ENCODE measurements at places on chromosomes 5 and 9.

DNA sequence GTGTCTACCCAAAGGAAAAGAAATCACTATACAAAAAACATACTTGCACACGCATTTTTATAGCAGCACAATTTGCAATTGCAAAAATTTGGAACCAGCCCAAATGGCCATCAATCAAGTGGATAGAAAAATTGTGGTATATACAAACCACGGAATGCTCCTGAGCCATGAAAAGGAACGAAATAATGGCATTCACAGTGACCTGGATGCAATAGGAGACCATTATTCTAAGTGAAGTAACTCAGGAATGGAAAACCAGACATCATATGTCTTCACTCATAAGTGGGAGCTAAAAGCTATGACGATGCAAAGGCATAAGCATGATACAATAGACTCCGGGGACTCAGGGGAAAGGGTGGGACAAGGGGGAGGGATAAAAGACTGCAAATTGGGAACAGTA lies 78.4 kb downstream of the ENC1 start:
- no peak for DNase-seq

DNA sequence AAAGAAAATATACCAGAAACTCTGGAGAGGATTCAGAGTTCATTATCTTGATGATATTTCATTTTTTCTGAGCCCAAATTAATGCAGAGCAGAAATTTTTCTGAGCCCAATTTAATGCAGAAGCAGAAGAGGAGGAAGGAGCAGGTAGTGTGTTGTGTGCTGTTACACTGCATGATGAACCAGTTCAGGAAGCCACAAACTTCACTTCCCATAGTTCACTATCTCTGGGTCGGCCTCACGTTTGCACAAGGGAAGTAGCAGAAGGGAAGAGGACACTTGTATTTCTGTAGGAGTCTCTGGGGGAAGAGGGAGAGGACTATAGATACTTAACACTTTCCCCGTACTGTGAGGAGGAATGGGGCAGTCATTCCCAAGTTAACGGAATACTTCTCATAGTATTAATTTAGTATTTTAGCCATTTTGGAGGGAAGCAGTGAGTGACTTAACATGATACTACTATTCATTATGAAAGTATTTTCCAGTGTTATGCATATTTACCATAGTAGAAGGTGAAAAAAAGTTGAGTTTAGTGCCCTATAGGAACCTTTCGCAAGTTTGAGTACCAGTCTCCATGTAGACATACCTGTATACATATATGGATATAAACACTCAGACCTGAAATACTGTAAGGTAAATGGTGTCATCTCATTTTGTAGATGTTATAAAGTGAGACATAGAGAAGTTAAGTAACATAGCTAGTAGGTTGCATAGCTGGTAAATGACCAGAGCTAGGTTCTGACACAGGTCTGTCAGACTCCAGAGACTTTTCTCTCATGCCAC lies 30.0 kb downstream of the XPA start:
- no peak for DNase-seq

DNA sequence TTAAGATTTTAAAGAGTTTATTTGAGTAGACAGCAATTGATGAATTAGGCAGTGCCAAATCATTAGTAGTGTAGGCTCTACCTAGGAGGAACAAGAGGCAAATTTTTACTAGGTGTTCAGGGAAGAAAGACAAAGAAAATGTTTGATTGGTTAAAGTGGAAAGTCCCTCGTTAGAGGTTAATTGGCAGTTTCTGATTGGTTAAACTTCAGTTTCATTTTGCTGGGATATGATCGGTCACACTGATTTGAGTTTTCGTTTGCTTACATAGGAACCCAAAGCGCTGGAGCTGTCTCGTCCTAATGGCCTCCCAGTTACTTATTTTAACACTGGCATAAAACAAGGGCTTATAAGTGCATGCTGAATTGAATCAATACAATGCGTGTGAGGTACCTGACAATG lies 15.1 kb downstream of the DMAC1 start:
- no peak for DNase-seq

DNA sequence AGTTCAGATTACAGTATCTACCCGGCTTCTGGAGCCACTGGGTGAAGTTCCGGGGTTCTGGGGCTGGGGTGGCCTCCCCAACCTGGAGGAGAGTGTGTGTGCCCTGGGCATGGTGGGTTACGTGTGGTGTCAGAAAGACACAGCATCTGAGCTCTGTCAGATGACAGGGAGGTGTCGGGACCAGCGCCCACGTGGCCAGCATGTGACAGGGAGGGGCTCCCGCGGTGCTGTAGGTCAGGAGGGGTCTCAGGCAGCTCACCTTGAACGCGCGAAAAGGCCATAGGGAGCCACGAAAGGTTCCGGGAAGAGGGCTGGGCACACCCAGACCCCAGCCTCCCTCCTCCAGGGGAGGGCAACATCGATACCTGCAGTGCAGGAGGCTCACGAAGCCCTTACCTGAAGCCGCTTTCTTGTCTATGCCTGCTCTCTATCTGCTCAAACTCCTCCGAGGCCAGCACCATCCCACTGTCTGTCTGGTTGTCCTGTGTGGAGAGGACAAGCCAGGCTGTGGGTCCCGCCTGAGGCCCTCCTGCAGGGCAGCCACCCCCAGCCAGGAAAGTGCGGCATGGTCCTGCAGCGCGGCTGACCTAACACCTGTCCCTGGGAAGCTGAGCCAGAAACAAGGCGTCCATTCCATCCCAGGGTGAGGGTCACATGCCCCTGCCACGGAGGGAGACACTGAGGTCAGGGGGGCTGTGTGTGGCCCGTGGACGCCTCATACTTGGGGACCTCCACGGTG lies 17.4 kb upstream of the SCGB3A1 start:
- DNase-seq, result no peak

GRCh38 chr5:52869391-52869790 lies 81.7 kb downstream of the ITGA1 start:
- no peak for DNase-seq

DNA sequence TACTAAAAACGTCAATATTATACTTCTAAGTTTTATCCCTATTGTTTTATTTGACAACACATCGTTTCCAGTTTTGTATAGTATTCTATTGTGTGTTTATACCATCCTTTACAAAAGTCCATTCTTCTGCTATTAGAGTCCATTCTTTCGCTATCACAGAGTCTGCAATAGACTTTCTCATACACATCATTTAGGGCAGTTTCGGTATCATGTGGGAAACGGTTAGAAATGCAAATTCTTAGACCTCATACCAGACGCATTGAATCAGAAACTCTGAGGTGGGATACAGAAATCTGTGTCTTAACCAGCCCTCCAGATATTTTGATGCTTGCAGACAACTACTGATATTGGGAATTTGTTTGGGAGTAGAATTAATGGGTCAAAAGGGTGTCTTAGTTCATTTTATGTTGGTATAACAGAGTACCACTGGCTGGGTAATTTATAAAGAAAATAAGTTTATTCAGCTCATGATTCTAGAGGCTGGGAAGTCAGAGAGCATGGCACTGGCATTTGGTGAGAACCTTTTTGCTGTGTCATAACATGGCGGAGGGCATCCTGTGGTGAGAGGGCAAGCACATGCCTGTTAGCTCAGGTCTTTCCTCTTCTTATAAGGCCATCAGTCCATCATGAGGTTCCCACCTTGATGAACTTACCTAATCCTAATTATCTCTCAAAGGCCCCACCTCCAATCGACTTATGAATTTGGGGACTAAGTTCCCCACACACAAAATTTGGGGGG lies 21.1 kb downstream of the CARTPT start:
- DNase-seq, result no peak

DNA sequence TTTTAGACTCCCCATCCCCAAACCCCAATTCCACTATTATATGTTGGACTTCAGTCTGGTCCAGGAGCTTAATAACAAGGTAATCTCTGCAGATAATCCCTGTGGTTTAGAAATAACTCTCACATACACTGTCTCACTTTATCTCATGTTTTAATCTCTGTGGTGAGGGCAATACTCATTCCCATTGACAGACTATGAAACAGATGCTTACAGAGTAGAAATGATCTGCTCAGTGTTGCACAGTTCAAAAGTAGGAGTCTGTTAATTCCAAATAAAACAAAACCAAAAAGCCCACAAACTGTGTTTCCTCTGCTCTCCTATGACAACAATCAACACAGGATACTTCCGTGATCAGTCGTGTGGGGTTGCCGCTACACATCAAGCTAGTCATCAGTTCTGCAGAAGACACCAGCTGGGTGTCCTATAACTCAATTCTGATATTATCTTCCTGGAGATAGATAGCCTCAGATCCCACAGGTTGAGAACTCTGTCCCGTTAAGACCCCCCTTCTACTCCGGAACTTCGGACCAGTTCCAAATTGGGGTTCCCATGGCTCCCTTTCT lies 26.3 kb upstream of the FANCC start:
- DNase-seq, result peak; percentile 93

GRCh38 chr5:146118322-146118721 lies 12.9 kb upstream of the PLAC8L1 start:
- DNase-seq, result no peak

- DNase-seq, result peak; percentile 3
Observed at GRCh38 chr5:112077180-112077579, 320.2 kb upstream of the NREP start.

GRCh38 chr9:23302281-23302680 lies 523.8 kb downstream of the ELAVL2 start:
- no peak for DNase-seq

DNA sequence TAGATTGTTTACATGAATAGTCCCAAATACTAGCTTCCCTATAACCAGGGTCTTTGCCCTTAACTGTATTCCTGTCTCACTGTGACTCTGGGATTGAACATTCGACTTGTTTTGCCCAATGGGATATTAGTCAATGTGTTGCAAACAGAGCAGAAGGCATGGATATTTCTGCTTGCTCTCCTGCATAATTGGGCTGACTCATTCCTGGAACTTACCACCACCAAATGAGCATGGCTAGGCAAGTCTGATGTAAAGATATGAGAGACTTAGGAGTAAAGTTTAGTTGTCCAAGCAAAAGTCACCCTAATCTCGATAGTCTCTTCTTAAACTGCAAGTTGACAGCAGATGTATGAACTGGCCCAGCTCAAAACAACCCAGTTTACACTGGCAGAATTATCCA lies 273.5 kb upstream of the CCNG1 start:
- DNase-seq, result no peak

DNA sequence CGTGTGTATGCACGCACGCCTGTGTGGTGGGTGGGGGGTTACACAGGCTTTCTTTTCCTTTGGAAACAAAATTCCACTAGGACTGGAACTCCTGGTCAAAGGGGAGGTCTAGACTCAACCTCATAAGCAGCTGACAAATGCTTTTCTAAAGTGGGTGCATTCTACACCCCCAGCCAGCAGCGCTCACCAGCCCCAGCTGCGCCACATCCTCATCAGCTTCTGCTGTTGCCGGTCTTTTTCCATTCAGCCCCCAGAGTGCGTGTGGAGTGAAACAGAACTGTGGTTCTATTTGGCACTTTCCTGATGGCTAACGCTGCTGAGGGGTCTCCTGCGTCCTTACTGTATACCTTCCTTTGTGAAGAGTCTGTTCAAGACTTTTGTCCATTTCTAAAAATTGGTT lies 77.6 kb upstream of the SARDH start:
- no peak for DNase-seq

DNA sequence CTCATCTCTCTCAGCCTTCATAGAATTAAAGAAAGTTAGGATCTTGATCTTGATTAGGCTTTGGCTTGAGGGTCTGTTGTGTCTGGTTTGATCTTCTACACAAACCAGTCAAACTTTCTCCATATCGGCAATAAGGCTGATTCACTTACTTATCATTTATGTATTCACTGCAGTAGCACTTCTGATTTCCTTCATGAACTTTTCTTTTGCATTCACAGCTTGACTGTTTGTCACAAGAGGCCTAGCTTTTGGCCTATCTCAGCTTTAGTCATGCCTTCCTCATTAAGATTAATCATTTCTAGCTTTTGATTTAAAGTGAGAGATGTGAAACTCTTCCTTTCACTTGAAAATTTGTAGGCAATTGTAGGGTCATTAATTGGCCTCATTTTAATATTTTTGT lies 62.8 kb downstream of the SH3RF2 start:
- DNase-seq, result peak; percentile 56

- no peak for DNase-seq
Observed at GRCh38 chr5:94010814-94011213, 269.4 kb upstream of the POU5F2 start.

GRCh38 chr9:2424619-2425033 lies 197.0 kb upstream of the VLDLR start:
- no peak for DNase-seq

DNA sequence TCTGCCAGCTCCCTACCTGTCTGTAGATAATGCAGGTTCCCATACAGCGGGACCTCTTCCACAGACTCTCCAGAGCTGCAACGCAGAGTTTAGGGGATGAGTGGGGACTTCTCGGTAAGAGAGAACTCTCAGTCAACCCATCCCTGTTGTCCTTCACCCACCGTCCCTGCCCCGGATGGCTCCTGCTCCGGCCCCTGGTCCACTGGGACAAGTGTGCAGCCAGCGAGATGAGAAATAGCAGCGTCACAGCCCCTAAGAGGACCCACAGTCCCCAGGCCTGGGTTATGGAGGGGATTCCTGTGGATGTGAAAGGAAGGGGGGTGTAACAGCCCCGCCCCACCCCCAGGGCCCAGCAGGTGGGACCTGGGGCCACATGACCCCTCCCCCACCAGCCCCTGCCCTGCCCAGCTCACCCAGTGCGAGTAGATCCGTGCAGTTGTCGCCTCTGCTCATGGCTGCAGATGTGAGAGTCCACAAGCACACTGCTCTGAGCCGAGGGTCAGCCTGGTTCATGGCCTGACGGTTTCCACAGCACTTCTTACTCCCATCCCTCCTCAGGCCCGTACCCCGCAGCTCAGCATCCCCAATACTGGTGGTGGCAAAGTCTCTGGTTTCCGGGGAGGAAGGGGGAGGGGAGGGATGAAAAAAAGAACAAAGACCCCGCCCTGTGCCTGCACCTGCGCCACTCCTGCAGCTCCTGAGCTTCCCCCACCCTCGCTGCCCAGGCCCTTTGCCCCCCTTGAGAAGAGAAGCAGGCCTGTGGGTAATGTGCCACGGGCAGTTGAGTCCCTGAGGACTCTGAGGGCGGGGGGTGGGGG lies at the start of gene SIT1:
Gene SIT1 (minus strand): TSS at position 591 of the 818 bp plus-strand sequence. CDS start 78 bp downstream, at position 513.
- no peak for DNase-seq

GRCh38 chr5:135356522-135357318 lies 42.3 kb downstream of the MACROH2A1 start:
- DNase-seq, result no peak

- DNase-seq, result peak; percentile 26
Observed at GRCh38 chr5:68464424-68464823, 248.9 kb downstream of the PIK3R1 start.

DNA sequence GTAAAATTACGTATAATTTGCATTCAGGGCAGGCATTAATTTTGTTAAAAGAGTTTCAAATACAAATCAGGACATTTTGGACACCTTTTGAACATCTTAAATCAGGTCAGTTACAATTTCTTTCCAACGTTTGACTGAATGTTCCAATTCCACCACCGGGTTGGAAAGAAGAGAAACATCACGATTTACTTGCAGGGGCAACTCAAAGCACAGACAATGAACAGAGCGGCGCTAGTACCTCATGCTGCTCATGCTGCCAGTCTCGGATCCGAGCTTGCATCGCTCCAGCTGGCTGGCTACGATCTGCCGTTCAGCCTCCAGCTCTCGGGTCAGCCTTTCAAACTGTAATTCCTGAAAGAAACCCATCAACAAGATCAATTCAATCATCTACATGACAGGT lies 339.5 kb downstream of the CTNND2 start:
- DNase-seq, result no peak

Measured in T-helper 2 cell (primary cell).